Hepatic stellate cell (primary cell): ENCODE measurements at places on chromosomes 5 and 9.
A peak's percentile ranks its signal among the peaks of the same experiment; 100 is the strongest.

DNA sequence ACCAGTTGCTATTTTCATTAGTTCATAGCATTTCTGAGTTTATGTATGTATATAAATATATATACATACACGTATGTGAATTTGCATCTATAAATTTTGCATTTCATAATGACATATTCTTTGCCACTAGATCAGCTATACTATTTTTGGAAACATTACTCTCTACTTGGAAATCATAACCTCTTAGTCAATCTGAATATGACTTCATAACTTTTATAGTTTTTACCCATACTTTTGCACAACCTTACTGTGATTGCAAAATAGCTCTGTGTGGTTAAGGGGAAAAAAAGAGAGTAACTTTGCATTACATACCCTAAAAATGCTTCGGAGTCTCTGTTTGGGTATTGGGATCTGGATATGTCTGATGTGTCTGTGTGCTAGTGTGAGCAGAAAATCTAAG is 44.9 kb upstream of the ADAMTSL1 start:
- no peak for DNase-seq

GRCh38 chr5:158430166-158430797 is 571.3 kb upstream of the CLINT1 start:
- no peak for DNase-seq

DNA sequence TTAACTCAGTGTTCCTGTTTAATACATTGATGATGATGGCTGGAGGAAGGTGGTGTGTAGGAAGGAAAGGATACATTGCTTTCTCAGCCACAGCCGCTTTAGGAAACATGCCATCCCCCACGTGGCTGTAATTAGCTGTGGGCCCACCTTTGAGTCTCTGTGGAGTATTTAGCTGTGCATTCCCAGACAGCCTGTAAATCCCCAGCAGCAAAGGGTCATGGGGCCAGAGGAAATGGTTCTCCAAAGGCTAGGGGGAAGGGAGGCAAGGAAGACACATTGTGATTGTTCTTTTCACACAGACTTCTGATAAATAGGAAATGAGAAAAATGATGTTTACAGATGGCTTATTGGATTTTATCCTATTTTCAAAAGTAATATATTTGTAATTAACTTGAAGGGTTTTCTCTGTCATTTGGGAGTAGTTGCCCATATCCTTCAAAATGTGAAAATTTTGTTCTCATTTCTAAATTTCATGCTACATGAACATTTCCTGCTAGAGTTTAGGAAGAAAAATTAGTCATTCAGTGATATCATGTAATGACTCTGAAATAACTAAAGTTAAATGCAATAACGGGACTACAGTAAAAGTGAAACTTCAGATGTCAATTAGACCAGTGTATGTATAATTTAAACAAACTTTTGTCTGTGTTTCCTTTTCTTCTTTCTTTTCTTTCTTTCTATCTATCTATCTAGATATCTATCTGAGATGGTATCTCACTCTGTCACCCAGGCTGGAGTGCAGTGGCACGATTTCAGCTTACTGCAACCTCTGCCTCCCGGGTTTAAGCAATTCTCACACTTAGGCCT is 24.3 kb upstream of the F2R start:
- DNase-seq, result no peak

DNA sequence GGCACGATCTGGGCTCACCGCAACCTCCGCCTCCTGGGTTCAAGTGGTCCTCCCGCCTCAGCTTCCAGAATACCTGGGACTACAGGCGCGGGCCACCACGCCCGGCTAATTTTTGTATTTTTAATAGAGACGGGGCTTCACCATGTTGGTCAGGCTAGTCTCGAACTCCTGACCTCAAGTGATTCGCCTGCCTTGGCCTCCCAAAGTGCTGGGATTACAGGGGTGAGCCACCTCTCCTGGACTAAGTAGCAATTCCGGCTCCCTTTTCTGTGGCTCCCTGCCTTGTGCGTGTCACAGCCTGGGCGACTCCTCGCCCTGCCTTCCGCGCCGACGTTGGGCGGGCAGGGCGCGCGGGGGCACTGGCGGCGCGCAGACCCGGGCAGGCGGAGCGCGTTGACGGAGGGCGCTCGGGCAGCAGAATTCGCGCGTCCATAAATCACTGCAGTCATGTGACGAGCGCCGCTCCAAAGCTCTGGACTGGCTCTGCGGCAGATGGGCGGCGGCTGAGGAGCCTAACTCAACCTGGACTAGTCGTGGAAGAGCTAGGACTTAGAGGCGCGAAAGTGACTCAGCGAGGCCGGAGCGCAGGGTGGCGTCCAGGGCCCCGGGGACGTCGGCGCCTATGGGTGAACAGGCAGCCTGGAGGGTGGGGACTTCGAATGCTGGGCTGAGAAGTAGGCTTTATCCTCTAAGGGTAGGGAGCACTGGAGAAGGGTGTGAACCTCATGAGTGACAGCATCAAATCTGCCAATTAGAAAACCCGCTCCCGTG is 1.4 kb upstream of the CIZ1 start:
- peak; percentile 64 for DNase-seq

- no peak for DNase-seq
These were observed 80.6 kb upstream of the ZNF366 start for GRCh38 chr5:72587661-72588308.

DNA sequence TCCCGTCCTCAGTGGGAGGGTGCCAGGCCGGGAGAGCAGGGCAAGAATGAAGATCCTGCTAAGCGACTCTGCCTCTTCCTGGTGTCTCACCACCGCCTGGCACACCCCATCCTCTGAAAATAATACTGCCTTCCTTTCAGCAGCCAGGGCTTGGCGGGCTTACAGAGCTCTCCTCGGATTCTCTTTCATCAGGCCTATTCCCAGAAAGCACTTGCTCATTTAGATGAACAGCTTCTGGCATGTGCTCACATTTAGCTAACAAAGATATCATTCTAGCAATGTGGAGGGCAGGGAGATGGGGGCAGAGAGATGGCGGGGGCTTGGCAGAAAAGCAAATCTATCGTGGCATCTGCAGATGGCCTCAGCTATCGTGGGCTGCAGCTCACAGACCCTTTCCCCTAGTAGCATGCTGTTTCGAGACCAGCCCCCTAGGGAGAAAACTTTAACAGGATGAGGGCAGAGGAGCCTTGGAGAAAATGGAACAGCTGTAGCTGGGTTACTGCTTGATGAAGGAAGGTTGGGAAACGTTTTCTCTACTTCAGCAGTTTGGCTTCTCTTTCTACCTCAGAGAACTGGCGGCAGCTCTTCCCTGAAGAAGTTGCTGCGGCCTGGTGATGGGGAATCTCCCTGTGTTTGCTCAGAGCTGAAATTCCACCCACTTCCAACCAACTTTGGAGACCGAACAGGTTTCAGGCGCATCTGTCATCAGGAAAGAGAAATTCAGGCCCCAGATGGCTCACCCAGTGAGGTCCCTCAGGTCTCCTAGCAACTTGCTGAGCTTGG is 102.1 kb downstream of the TMEM174 start:
- no peak for DNase-seq

DNA sequence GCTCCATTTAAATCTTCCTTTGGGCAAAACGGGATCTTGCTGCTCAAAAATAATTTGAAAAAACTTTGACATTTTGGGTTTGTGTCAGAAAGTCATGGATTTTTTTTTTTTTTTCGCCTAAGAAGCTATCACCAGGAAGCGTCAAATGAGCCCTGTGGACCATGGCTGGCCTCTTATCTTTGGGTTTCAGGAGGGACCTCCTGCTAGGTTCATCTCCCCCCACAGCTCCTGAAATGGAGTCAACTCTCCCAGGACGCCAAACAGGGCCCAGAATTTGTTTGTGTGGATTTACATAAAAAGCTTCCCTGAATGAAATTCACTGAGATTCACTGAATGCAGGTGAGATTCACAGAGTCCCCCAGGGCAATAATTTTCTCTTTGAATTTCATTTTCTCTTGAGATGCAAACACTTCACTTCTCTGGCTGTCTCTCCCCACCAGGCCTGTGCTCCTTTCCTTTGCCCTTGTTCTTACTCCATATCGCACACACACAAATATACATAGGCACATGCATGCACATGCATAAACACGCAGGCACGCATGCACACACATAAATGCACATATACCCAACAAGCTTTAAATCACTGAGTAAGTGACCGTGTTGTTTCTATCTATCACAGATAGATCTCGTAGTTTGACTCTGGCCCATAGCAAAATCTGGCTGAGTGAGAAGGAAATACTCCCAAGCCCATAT is 55.3 kb upstream of the GALNT10 start:
- no peak for DNase-seq

DNA sequence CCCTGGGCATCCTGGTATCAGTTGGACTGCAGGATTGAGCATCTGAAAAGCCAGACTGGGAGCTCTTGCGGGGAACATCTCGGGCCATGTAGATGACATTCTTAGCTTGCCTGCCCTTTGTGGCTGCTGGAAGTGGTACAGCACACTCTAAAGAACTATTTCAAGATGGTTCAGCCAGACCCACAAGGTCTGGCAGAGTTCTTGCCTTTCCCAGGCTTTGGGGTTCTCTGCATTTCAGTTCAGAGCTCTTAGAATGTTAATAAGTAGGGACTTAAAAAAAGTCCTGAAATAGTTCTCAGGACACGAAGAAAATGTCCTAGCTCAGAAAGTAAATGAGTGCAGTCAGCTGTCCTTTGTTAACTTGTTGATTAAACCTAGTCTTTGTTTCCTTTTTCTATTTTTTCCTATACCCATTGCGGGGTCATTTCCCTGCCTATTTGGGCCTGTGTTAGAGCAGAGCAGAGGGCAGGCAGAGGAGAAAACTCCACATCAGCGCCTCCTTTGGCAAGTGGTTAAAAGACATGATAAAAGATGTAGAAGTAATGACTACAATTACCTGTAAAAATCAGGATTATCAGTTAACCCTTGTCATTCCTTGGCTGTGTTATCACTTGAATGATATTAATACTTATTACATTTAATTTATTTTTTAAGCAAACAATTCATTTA is 291.5 kb downstream of the ZSWIM6 start:
- no peak for DNase-seq

- DNase-seq, result peak; percentile 36
These were observed 2.4 kb downstream of the ATG12 start for GRCh38 chr5:115838885-115839518.

- no peak for DNase-seq
These were observed 121.1 kb upstream of the GNA14 start for GRCh38 chr9:77769246-77769645.

- peak; percentile 6 for DNase-seq
These were observed 287.4 kb downstream of the GLIS3 start for GRCh38 chr9:4012441-4012840.

- DNase-seq, result no peak
These were observed 57.7 kb upstream of the STC2 start for GRCh38 chr5:173385832-173386360.

GRCh38 chr9:22211588-22212360 is 202.7 kb upstream of the CDKN2B start:
- peak; percentile 66 for DNase-seq

GRCh38 chr5:166883016-166883415 is 1408.4 kb upstream of the WWC1 start:
- DNase-seq, result no peak

GRCh38 chr9:10252174-10252573 is 360.6 kb downstream of the PTPRD start:
- DNase-seq, result no peak

DNA sequence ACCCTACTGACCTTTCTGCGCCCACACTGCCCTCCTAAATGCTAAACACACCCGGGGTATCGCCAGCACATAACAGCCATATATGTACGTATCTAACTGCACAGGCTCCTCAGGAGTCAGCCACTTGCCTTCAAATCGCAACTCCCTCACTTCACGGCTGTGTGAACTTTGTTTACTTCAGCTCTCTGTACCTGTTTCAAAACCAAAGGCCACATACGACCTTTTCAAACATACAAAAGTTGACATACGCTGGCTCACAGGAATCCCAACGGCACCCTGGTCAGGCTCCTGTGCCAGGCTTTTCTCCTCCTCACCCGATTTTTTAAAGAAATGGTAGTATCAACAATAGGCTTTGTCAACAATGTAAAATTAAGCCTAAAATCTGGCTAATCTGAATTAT is 39.0 kb upstream of the ZNF622 start:
- no peak for DNase-seq

DNA sequence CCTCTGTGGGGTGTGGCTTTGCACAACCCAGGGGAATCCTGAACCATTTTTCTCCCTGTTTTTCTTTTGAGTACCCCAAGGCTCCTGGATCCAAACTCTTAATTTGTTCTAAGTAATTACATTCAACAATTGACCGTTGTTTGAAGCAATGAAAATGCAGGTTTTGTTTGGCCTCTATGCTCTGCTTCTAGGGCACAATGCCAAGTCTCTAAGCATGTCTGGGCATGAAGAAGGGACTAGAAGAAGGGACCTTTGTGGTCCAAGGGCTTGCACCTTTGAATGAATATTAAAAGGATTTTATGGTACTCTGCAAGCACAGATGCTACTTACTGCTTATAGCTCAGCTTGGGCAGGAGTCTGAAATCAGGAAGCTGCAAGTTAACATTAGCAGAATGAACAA is 6.6 kb upstream of the ENC1 start:
- DNase-seq, result no peak

GRCh38 chr9:94076557-94076956 is 7.7 kb upstream of the PTPDC1 start:
- DNase-seq, result no peak

GRCh38 chr9:130191749-130192120 is 19.5 kb downstream of the NCS1 start:
- DNase-seq, result no peak

DNA sequence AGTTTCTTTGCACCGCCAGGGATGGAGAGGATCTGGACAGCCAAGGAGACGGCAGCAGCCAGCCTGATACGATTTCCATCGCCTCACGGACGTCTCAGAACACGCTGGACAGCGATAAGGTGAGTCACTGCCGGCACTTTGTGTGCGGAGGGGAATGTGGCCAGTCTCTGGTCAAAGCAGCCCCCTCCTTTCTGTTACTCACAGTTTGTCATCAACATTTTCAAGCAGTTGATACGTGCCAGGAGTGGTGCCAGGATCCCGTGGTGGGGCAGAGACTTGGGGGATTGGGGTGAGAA is 175.1 kb upstream of the OTULINL start:
- peak; percentile 73 for DNase-seq

- no peak for DNase-seq
These were observed 67.9 kb upstream of the RXRA start for GRCh38 chr9:134258332-134258731.

GRCh38 chr5:124859027-124859426 is 112.6 kb upstream of the ZNF608 start:
- DNase-seq, result no peak

DNA sequence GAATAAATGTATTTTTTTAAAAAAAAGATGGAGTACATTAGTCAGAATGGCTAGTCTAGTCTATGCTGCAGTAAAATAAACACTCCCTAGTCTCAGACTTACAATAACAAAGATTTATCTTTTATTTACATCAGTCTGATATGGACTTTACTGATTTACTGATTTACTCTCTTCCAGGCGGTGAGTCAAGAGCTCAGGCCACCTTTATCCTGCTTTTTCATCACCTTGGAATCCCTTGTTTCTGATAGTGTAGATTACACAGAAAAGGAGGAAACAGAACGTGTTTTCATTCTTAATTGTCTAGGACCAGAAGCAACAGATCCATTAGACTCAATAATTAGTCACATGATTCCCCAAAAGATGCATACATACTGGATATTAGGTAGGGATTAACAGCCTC is 290.1 kb upstream of the TRPC7 start:
- DNase-seq, result peak; percentile 15

DNA sequence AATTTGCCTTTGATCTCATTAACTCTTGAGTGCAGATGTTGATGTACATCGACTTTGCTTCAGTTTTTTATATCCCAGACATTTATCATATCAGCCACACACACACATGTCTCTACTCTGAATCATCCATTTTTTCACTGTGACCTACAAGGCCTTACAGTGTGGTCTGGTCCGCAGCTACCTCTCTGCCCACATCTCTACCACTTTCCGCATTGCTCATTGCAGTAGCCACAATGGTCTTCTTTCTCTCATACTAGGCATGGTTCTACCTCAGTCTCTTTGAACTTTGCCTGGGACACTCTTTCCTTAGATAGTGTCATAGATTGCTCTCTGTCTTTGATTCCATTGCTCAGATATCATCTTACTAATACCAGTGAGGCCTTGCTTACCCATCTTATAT is 87.9 kb upstream of the FSD1L start:
- DNase-seq, result no peak
